Mesenchymal stem cell (in vitro differentiated cells and primary cell): ENCODE measurements at places on chromosomes 7 and 10.

DNA sequence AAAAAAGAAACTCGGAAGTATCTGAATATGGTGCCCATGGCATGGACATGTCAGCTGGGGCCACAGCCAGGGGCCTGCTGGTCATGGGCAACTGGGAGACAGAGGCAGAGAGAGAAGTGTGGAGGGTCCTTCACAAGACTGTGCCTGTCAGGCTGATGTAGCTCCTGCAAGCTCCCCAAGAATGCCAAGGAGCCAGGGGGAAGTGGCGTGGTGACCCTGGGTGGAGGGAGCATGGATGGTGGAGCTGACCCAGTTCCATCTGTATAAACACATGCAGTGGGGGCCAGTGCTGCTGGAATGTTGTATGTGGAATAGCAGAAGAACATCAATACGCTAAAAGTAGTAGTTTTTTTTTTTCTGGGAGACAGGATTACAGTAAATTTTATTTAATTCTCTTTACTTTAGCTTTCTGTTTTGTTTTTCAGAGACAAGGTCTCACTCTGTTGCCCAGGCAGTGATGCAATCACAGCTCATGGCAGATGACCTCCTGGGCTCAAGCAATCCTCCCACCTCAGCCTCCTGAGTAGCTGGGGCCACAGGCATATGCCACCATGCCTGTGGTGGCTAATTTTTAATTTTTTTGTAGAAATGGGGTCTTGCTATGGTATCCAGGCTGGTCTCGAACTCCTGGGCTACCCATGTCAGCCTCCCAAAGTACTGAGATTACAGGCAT lies 10.5 kb upstream of the ZMIZ2 start:
- peak; percentile 43 for DNase-seq

GRCh38 chr10:98039690-98040381 lies 9.4 kb upstream of the CRTAC1 start:
- DNase-seq: no peak

DNA sequence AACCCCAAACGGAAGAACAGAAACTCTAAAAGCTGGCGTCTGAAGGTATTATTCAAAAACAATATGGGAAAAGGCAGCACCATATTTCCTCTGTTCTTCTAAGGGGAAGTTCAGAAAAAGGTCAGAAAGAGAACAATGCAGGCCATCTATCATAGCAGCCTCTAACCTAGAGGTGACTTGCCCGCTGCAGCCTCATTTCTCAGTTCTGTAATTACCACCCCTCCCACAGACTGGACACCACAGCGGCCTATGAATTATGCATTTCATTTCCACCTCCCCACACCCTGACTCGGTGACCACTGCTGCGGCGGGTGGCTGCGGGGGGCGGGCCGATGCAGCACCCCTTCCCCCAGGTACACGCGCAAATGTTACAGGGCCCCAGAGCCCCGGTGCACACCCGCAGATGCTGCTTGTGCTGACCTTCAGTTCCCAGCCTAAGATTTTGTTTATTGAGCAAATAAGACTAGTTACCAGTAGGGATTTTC lies 125.5 kb downstream of the CLEC2L start:
- DNase-seq: no peak

DNA sequence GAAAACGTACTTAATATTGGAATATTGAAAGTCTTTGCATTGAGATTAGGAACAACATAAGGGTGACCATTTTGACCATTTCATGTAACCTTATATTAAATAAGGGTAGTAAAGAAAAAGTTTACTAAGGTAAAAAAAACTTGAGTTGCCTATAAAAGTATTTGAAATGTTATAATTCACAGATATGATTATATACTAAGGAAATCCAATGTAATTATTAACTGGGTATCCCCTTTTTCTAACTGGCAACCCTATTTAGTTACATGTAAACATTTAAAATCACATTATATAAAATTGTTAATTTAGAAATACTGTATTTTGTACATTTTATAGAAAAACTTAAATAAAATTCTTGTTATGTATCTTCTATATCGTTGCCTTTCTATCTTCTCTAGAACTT lies 64.2 kb downstream of the TRIM24 start:
- DNase-seq: no peak

- DNase-seq: no peak
Observed at GRCh38 chr10:29923416-29923965, 135.9 kb downstream of the JCAD start.

DNA sequence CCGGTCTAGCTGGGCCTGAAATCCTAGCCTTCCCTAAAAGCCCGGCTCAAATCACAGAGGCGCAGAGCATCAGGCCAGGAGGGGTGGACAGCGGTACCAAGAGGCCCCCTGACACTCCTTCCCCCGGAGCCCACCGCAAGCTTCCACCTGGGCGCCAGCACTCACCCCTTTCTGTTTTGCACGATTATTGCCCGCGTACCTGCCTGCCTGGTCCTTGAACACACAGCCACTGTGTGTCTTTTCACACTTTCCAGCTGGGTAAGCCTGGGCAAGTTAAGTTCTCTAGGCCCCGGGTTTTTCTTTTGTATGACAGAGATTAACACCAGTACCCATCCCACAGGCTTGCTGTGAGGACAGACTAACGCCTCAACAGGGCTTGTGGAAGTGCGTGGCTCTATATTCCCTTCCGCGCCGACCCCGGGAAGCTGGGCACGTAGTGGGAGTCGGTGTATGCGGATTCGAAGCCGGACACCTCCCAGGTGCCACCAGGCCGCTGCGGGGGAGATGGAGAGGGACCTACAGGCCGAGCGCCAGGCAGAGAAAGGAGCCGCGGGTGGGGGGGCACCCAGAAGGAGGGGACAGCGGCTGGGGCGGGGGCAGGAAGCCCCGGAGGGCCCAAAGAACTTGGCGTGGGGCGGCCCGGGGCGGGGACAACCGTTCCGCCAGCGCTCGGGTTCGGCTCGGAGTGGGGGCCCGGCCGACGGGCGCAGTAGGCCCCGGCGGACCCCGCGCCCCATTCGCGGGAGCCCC lies 792 bp downstream of the ZNF746 start:
- peak; percentile 58 for DNase-seq

DNA sequence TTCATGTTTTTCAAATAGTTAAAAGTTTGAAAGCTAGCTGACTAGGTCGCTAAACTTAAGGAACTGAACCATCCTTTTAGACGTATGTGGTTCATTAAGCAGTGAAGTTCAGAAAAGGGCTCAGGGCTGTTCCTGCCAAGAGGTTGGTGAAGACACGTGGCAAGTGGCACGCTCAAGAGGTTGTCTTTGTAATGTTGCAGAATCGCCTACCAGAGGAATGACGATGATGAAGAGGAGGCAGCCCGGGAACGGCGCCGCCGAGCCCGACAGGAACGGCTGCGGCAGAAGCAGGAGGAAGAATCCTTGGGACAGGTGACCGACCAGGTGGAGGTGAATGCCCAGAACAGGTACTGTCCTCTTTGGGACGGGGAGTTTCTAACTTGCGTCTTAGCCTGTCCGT lies 57.8 kb upstream of the AGBL3 start:
- no peak for DNase-seq

GRCh38 chr10:73206385-73206784 lies 38.5 kb downstream of the FAM149B1 start:
- DNase-seq: no peak

DNA sequence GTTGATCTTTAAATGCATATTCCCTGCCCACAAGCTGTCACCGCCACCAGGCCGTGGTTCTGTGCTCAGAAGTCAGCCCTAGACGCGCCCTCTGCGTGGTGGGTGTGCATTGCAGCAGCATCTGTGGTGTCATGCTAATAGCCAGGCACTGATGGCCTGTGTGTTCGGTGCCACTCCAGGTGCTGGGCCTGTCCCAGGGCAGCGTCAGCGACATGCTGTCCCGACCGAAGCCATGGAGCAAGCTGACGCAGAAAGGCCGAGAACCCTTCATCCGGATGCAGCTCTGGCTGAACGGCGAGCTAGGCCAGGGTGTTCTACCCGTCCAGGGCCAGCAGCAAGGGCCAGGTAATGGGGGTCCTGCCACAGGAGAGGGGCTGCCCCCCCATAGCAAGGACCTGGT lies 82.5 kb upstream of the SH2B2 start:
- no peak for DNase-seq

- DNase-seq: no peak
Observed at GRCh38 chr10:133034762-133035161, 53.0 kb upstream of the ADGRA1 start.

- DNase-seq: no peak
Observed at GRCh38 chr10:36391405-36391804, 734.0 kb upstream of the ANKRD30A start.

DNA sequence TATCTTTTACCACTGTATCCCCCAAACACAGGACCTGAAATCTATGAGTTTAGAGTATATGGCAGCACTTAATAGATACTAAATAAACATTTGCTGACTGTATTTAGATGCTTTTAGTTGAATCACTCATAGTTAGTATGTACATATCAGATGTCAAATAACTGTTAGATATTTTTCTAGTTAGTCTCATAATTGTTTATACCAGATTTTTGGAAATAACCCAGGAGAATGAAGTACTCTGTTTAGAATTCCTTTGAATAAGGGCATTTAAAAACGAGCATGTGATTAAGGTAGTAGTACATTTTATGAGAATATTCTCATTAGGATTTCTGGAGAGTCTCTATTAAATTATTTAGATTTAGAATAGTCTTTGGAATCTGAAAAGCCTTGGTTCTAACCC lies 22.3 kb upstream of the ZEB1 start:
- no peak for DNase-seq

DNA sequence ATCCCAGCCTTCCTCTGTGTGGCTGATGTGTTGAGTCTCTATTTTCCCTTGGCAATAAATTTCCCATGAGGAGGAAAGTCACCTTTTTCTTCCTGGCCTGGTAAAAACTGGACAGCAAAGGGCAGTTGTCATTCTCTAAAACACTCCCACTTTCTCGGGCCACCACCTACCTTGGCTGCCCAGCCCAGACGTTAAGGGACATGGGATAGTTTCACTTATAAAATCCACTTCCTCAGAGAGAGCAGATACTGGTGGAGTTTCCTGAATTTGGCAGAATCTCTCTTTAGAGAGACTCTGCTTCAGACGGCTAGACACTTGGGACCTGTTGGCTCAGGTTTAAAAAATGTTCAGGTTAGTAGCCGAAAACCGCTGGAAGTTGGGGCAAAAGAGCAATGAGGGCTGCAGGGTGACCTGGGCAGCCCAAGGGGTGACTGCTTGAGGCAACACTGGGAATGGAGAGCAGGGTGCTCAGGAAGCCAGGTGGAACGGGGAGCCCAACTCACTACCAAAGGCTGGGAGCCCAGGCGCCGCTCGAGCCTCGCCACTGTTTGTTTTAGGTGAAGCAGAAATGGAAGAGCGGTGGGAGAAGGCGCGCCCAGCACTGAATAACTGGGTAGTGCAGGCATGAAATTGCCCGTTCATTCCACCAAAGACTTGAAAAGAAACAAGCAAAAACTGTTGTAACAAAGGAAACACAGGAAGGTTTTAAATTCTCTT lies 186.1 kb downstream of the TRIL start:
- DNase-seq: no peak

DNA sequence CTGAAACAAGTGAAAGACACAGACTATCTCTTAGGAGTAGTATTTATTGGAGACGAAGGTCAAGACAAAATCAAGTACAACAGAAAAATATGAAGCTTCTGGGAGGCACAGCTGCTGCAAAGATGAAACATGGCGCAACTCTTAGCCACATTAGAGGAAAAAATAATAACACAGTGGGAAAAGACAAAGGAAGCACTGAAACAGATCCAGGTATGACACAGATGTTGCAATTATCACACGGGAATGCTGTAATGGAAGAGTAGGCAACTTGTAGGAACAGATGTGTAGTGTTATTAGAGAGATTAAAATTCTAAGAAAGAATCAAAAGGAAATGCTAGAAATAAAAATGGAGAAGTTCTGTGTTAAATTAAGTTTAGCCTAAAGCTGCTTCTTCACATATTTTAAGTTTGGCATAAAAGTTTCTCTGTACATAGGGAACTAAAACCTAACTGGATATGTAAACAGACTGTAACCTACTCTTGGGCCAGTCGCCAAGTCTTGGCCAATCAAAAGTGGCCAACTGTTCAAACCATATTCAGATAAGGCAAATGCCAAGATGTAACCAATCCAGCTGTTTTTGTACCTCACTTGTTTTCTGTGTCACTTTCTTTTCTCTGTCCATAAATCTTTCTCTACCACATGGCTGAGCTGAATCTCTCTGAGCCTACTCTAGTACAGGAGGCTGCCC lies 1132.0 kb upstream of the LRRTM3 start:
- no peak for DNase-seq

GRCh38 chr10:48683424-48683823 lies 1.2 kb upstream of the WDFY4 start:
- DNase-seq: no peak

DNA sequence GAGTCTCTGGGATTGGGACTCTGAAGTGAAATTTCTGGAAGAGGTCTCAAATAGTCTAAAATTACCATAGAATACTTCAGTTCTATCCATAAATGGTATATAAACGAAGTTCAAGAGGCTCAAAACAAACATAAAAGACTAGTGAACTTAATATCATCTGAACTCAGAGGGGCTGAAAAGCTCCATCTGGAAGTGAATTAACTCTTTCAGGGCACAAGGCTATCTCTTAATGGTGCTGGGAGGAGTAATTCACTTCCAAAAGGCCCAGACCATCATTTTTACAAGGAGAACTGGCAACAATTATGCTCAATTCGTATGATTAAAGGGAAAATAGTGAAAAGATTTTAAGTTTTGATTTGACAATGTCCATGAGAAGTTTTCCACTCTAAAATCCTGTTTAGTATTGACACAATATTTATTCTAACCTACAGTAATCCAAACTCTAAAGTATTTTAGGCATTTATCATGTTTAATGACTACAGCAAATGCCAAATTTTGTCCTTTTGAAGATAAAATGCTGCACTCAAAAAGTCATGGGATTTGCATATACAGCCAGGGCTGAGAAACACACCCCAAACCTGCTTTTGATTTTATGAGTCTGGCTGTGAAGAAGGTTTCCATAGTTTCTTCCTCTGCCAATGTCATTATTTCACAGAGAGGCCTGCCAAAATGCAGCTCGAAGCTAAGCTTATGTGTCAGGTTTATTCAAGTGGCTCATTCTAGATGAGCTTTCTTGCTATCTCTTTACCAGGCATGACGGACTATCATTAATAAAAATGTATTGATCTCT lies 143.9 kb downstream of the HIBADH start:
- DNase-seq: no peak

DNA sequence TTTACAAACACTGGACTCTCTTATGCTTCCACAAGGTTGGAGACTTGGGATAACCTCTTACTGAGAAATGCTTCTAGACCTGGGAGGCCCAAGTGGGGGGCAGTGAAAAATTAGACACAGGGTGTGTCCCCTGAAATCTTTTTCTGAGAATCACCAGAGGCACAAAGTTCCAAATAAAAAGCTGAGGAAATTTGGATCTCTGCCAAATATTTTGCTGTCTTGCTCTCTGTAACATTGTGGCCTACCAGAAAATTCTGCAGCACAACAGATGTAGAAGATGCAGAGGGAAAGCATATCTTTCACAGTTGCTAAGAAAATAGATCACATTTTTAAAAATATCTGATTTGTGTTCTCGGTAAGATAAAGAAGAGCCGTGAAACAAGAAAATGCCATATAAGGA lies 849.4 kb downstream of the CCSER2 start:
- no peak for DNase-seq

- DNase-seq: no peak
Observed at GRCh38 chr7:122987463-122987862, 8.0 kb downstream of the TAS2R16 start.

- peak; percentile 5 for DNase-seq
Observed at GRCh38 chr7:14687777-14688176, 214.8 kb downstream of the DGKB start.
